ENCODE measurements at places on chromosomes 4 and X.

GRCh38 chr4:181966104-181966551 is 277.1 kb upstream of the TENM3 start:
- DNase-seq: no peak

GRCh38 chr4:140603286-140603685 is 34.5 kb upstream of the UCP1 start:
- no peak for DNase-seq

DNA sequence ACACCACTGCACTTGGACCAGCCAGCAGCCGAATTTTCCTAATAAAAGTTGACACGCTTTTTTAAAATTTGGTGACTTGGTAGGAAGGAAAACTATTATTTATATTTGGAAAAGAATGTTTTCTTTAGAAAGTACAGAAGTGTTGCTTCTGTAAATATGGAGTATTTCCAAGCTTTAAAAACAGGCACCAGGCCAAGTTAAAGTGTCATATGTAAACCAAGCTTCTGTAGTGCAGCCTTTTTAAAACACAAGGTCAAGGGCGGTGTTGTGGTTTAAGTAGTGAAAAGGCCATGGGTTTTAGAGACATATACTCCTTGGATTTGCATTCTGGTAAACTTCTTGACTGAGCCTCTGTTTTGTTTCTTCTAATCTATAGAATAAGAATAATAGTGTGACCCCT is 62.7 kb downstream of the TRIM2 start:
- no peak for DNase-seq

GRCh38 chr4:39568805-39569204 is 41.6 kb upstream of the UGDH start:
- DNase-seq: no peak

- no peak for DNase-seq
Measured at GRCh38 chr4:119189638-119190037, 22.9 kb upstream of the USP53 start.

- DNase-seq: no peak
Measured at GRCh38 chr4:8838296-8838960, 33.2 kb downstream of the HMX1 start.

GRCh38 chr4:141761926-141762325 is 125.5 kb downstream of the IL15 start:
- DNase-seq: no peak

DNA sequence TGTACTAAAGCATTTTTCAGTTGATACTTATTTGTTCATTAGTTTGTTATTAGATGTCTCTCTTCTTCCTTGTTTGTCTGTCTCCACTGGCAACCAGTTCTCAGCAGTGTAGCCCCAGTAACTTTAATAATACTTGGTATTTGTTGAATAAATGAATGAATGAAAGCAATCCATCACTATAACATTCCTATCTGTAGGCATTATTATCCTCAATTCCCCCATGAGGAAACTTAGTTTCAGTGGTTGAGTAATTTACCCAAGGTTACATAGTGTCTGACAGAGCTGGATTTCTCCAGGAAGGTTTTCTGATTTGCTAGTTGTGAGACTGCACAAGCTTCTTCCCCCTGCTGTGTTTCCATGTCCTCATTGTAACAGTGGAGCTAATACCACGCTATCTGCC is 27.8 kb upstream of the MAOB start:
- DNase-seq: no peak

- DNase-seq: no peak
Measured at GRCh38 chr4:186023975-186024374, 45.0 kb upstream of the TLR3 start.

DNA sequence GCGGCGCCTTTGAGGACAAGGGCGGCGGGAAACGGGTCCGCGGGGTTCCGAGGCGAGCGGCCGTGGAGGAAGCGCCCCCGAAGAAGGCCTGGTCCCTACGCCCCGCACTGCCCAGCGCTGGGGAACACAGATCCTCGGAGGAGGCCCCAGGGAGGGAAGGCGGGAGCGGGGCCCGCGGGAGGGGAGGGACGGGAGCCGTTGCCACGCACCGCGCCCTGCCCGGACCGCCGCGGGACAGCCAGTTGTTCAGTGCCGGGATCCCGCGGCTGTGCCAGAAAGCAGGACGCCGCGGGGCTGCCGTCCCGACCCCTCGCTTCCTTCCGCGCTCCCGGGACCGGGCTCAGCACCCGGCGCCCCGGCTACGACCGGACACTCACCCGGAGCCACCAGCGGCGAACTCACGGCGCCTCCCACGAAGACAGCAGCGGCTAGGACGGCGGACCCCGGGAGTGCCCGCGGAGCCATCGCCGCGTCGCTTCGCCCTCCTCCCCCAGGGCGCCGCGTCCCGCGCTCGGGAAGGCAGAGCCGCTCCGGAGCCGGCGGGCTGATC is 278 bp downstream of the RELL1 start:
- no peak for DNase-seq

- no peak for DNase-seq
Measured at GRCh38 chrX:73266766-73267165, 52.1 kb upstream of the NAP1L2 start.

- no peak for DNase-seq
Measured at GRCh38 chr4:79563219-79563618, 155.2 kb upstream of the GK2 start.

All from activated CD8-positive, alpha-beta memory T cell treated with anti-CD3 and anti-CD28 coated beads for 4 hours (primary cell).